ENCODE measurements at places on chromosomes 13 and 19.

GRCh38 chr19:29665826-29666577 is 741 bp downstream of the PLEKHF1 start:
- no peak for DNase-seq

- no peak for DNase-seq
Measured at GRCh38 chr13:111262715-111263114, 57.7 kb upstream of the TEX29 start.

GRCh38 chr13:27371932-27372331 is 52.5 kb upstream of the GTF3A start:
- no peak for DNase-seq

DNA sequence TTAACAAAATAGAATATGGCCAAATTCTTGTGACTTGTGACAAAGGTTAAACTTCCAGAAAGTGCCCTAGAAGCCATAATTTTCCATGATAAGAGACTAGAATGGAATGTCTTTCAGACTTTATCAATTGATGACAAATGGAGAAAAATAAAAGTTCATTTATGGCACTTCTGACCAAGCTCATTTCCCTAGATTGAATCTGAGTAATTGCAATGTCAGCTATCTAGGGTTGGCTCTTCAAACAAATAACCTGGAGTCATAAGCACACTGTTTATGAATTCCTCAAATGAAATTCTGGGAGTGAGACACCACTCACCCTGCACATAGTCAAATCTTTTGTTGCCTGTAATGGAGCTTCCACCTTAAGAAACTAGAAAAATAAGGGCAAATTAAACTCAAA is 11.4 kb downstream of the ARHGEF7 start:
- no peak for DNase-seq
